CD4-positive, alpha-beta T cell treated with Interleukin-10 for 1 hour (primary cell): ENCODE measurements at places on chromosomes 4 and X.

- DNase-seq, result no peak
Measured at GRCh38 chr4:7189475-7190277, 2.7 kb upstream of the SORCS2 start.

- DNase-seq, result no peak
Measured at GRCh38 chr4:55965585-55965984, 16.8 kb downstream of the CEP135 start.

GRCh38 chr4:181219783-181220416 lies 1023.3 kb upstream of the TENM3 start:
- DNase-seq, result no peak

GRCh38 chrX:67582436-67582835 lies 38.6 kb downstream of the AR start:
- DNase-seq, result no peak

DNA sequence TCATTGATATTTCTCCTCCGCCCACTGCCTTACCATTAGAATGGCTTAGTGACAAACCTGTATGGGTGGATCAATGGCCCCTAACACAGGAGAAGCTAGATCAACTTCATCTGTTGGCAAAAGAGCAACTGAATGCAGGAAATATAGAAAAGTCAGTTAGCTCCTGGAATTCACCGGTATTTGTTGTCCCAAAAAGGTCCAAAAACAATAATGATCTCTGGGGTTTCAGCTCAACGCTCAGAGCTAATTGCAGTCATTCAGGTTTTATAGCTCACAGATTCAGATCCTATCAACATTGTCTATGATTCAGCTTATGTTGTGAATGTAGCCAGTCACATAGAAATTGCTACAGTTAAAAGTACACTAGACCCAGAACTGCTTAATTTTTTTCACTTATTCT lies 124.0 kb upstream of the ZCCHC13 start:
- DNase-seq, result no peak
